GM10248 (cell line): ENCODE measurements at places on chromosomes 1 and 21.

- peak; percentile 29 for DNase-seq
Measured at GRCh38 chr1:75980972-75981897, 49.0 kb upstream of the ASB17 start.

DNA sequence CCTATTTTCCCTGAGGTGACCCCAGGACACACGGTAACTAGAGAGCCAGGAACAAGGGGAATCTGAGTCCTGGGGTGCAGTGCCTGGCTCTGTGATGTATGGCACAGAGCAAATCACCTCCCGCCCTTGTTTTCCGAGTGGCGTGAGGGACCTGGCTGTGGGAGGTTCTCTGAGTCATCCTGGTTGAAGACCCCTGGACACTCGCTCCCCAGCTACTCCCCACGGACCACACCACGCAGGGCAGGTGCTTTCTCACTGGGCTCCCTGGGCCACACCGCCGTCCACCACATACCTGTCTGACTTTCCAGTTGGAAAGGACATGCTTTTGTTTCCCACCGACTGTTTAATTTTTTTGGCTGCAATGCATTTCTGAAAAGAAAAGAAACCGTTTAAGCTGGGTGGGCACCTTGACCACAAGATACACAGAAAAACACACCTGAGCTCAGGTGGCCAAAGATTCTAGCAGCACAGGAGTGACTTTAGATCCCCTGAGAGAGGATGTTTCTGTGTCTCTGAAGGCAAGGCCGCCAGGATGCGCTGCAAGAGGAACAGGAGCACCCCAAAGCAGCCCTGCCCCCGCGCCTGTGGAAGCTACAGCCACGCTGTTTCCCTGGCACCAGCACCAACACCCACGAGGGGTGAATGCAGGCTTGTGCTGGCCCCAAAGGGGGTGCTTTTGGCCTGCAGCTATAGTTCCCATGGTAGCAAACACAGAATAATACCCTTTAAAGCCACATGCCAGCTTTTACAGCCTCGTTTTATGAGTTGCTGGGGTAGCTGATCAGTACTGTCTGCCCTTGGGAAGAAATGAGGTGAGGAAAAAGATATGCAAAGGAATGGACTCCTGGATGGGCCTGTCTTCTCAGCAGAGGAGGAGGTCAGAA lies 8.1 kb upstream of the SRM start:
- DNase-seq: no peak

DNA sequence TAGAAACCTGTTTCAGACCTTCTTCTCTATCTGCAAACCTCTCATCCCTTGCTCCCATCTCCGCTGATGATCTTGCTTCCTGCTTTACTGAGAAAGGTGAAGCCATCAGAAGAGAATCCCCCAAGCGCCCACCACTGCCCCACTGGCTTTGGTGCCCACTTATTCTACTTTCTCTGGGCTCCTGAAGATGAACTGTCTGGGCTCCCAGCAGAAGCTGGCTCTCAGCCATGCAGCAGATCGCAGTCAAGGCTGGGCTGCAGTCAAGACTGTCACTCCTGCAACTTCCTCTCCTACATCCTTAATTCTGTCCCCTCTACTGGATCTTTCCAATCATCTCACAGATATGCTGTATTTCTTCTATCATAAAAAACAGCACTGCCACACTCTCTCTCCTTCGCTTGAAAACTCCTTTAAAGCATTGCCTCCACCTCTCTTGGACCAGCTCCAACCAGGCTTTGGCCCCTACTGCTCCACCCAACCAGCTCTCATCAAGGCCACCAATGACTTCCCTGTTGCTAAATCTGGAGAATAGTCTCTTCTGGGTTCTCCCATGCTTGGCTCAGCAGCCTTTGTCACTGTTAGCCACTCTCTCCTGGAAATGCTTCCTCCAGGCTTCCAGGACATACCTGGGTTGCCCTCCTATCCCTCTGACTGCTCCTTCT lies 25.8 kb downstream of the TRIM62 start:
- no peak for DNase-seq

- DNase-seq: no peak
Measured at GRCh38 chr1:170806961-170807360, 128.4 kb upstream of the MROH9 start.

DNA sequence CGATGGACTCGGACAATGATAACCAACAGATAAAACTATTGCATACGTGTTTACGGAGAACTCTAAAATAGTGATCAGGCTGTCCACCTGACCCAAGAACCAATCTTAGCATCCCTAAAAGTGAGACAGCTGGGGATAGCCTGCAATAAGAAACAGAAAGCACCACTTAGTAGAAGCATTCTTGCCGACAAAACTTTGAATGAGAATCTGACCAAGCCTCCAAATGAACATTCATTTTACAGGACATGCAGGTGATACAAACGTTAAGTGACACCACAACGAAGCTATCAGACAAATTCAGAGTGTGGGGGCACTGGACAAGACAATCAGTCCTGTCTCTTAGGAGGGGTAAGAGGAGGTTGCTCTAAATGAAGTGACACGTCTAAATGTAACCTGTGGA lies 1.2 kb downstream of the PSMG1 start:
- DNase-seq: no peak

DNA sequence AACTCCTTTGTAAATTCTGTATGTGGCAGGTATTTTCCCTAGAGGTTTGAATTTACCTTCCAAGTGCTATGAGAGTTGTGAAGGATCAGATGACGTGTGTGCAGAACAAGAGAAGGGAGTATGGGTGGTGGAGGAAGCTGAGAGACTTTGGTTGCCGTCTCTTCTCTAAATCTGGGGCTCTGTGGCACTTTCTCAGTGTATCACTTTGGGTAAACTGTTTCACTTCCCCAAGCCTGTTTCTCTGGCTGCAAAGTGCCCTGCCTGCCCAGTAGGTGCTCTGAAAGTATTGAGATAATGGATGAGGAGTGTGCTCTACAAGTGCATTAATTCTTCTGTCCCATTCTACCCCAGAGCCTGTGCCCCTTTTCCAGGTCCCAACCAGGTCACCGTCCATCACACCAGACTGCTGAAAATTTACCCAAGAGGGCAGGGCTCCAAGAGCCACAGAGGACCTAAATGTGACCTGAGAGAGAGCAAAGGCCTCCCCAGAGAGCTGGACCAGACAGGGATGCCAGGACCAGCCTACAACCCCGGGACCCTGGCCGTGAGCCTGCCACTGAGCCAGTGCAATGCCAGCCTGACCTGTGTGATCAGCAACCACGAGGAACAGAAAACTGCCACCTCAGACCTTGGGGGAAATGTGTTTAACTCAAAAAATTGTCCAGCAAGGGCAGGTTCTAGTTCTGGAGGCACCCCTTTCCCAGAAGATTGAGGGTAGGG lies 131.6 kb upstream of the ETV3 start:
- peak; percentile 26 for DNase-seq

GRCh38 chr1:178528953-178529335 lies 16.0 kb downstream of the TEX35 start:
- DNase-seq: no peak

DNA sequence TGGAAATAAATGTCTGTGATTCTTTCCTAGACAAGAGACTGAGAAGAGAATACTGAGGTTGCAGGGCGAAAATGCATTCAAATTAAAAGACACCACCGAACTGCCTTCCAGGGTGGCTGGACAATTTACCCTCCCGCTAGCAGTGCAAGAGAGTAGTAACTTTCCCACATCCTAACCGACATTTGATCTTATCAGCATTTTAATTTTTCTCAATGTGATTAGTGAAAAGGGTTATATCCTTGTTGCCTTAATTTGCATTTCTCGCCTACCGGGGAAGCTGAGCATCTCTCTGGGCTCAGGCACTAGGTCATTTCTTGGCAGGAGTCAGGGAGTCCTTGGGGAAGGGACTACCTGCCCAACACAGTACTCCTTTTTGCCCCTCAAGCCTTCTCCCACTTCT lies 2.8 kb downstream of the TNFRSF8 start:
- DNase-seq: no peak
